ENCODE measurements at places on chromosomes 11 and 22.

DNA sequence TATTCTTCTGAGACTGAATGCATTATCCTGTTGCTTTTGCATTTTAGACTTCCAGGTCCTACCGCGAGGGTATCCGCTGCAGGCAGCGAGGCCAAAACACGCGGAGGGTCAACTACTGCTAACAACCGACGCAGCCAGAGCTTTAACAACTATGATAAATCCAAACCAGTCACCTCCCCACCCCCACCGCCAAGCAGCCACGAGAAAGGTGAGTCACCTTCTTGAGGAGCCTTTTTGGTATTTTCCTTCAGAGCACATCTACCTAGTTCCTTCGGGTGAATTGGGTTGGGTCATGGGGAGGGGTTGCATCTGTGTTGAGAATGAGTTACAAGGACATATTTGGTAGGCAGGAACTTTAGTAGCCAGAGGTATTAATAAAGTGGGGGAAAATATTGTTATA is 179.8 kb downstream of the NAV2 start:
- no peak for DNase-seq

GRCh38 chr11:35425603-35426212 is 6.3 kb upstream of the SLC1A2 start:
- DNase-seq = no peak

- DNase-seq = no peak
Observed at GRCh38 chr11:85127349-85127748, 499.8 kb downstream of the DLG2 start.

GRCh38 chr11:11432621-11433319 is 79.7 kb upstream of the CSNK2A3 start:
- no peak for DNase-seq

GRCh38 chr11:12455938-12456337 is 78.6 kb downstream of the PARVA start:
- no peak for DNase-seq

DNA sequence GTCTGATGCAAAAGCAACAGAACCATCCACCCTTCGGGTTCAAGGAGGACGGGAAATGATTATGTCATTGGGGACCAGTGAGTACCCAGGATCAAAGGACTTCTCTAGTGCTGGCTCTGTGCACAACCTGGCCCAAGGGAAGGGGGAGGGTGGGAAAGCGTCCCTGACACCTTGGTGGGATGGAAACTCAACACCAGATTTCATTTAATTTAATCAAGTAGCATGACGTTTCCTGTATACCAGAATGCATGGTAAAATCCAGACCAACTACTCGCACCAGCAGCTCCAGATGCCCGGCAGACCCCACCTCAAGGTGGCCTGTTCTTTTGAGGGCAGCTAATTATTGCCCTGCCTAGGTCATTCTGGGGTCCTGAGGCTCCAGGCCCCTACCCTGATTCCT is 385.1 kb downstream of the CADM1 start:
- DNase-seq = no peak
